ENCODE measurements at places on chromosomes 4 and X.

GRCh38 chr4:53228036-53228435 lies 137.8 kb downstream of the SCFD2 start:
- DNase-seq: no peak

DNA sequence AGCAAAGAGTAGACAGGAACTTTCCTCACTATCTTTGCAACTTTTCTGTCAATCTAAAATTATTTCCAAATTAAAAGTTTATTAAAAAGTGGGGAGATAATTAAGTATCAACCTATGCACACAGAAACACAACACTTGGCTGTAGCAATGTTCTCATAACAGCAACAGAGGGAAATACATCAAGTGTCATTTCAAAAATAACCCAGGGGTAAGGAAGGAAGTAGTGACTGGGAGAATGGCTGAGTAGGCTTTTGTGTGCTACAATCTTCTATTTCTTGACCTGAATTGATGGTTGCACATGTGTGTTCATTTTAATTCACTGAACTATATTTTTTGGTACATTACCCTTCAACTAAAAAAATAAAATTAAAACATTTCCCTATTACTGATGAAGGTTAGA lies 67.5 kb downstream of the ABCG2 start:
- no peak for DNase-seq

- no peak for DNase-seq
These were observed 246.9 kb downstream of the FBXO8 start for GRCh38 chr4:174036576-174036975.

DNA sequence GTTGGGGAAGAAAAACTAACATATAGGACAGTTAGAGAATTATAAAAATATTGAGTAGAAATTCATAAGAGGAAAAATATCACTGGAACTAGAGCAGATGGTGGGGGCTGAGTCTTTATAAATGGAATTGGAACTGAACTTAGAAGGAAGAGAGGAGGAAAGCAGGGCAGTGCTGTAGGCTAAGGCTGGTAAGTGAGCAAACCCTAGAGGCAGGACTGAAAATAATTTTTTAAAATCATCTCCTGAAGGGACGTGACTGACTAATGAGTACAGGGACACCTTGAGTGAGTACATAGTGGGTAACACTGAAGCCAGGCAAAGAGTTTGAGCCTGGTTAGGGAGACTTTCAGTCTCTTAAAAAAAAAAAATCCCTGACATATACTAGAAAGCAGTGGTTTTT lies 63.3 kb downstream of the GALNT7 start:
- no peak for DNase-seq

GRCh38 chr4:55752810-55753209 lies 66.8 kb upstream of the EXOC1L start:
- no peak for DNase-seq

GRCh38 chrX:147315483-147315882 lies 500.9 kb upstream of the CXorf51A start:
- DNase-seq: no peak

DNA sequence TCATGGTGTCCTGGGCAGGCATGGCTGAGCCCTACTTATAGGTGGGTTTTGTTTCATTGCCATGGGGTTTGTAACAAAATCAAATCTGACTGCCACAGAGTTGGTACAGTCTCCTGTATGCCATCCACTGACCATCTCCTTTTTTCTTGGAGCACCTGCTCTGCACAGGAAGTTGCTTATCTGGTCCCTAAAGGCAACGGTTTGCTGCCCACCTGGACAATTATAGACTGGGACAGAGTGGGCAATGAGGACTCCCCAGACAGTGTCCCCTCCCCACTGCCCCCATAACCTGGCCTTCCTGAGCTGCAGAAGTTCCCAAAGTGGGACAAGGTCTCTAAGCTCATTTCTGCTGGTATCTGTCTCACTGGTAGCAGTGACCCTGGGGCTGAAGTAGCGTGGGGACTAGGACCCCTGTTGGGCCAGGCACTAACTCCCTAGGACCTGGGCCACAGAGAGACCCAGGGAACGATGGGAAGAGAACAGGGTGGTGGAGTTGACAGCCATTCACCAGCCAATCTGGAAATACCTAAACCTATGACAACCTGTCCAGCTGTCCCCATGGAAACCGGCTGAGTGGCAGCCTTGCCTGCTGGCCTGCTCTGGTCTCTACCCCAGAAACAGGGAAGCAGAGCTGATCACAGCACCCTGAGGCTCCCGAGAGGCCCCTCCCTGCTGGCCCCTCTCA lies 64.7 kb downstream of the WFS1 start:
- DNase-seq: no peak

DNA sequence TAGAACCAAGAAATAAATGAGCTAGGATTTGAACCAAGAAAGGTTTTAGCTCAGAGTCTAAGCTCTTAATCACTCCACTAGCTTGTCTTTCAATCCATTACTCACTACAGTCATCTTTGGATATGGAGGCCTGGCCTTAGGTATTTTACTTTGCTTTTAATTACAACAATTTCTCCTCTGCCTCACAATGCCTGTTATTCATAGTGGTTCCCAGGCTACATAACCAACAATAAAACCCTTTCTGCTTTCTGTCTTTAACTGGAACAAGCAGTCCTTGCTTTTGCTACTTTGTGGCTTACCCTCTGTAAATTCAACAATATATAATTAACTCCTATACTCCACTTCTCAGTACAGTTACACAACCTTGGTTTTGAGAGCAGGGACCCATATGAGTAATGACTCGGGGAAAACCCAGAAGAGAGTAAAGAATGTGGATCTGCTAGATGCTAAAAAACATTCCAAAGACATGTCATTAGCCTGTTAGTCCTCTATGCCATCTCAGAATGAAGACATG lies 94.7 kb upstream of the NAP1L5 start:
- DNase-seq: no peak

GRCh38 chr4:6663596-6664393 lies 23.3 kb downstream of the MRFAP1 start:
- no peak for DNase-seq

- no peak for DNase-seq
These were observed 5.9 kb upstream of the SEPTIN6 start for GRCh38 chrX:119698845-119699244.

- DNase-seq: no peak
These were observed 43.7 kb downstream of the UGT8 start for GRCh38 chr4:114642173-114642780.

DNA sequence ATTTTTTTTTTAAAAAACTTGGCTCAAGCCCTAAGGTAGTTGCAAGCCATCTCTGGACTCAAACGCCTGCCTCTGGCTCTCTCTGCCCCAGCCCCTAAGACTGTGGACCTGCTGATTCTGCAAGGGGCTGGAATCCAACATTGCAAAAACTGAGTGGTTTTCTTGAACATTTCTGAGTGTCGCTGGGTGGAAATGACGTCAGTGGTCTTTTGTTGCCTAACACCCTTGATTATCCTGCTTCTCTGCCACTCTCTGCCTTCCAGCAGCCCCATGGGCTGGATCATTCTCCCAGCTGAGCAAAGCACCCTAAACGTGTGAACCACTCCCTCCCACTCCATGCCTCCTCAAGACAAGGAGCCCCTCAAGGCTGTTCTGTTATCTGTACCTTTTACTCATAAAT lies 16.6 kb downstream of the BST1 start:
- no peak for DNase-seq

GRCh38 chr4:154634058-154634457 lies 21.6 kb upstream of the FGG start:
- DNase-seq: no peak

DNA sequence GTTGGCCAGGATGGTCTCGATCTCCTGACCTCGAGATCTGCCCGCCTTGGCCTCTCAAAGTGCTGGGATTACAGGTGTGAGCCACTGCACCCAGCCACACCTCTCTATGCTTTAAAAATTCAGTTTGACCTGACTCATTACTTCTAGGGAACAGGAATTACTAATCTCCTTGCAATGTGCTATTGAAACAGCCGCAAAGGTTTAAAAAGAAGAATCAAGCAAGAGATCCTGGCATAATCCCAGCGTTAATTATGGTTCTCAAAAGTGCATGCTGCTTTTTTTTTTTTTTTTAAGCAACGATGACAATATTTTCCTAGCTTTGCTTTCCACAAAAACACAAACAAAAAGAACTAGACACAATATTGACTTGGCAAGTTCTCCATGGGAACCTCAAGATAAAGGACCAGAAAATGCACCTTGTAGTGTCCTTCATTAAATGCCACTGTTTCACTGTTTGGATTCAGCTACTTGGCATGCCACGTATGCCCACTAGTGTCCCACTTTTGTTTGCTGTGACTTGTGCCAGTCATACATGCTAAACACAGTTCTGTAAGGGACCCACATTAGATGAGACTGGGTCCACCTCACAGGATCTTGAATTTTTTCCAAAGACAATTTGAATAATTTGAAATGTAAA lies 112.6 kb upstream of the PPARGC1A start:
- no peak for DNase-seq

GRCh38 chrX:35890699-35891098 lies 28.8 kb upstream of the CFAP47 start:
- no peak for DNase-seq

- DNase-seq: no peak
These were observed 90.1 kb upstream of the RPL34 start for GRCh38 chr4:108529984-108530905.

DNA sequence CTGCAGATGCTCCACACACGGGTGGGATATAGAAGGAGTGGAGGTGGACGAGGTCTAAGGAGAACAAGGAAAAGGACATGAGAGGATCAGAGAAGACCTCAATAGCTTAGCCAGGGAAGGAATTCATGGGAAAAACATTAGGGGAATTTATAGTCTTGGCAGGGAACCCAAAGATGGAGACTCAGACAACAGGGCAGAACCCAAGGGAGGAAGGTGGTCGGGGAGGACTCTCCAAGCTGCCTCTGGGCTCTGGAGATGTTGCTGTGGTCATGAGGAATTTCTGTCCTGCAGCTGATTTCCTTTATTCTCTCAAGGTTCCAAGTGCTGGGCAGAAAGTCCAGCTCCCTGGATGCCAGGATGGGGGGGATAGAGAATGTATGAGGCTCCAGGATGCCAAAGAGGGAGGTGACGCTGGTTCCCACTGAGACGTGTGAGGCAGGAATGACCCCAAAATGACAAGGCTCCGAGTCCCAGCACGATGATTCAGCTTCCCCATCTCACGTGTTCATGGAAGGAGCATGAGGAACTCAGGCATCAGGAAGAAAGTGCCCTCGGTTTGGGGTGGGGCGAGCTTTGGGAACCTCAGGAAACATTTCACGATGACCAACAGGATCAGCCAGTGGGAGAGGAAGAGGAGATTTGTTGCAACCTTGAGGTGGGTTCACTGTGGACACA lies 57.0 kb upstream of the PPP2R3B start:
- no peak for DNase-seq
